ENCODE measurements at places on chromosomes 13 and 19. TPM values are rescaled to one million over a fixed set of nuclear protein-coding genes. Genes with fewer than 3 reads are reported as not detected.

LMTK3 gene
- 1.7 TPM for total RNA-seq

HSPB6 gene
- 238 TPM for total RNA-seq

CRLF1 gene
- total RNA-seq: 15.2 TPM

ADGRE2 gene
- 4.9 TPM for total RNA-seq

Data from vagina (tissue), 2 donors.